ENCODE measurements at places on chromosomes 1 and 21.

GRCh38 chr1:17437580-17438317 is 1.7 kb downstream of the RCC2 start:
- peak; percentile 31 for DNase-seq

DNA sequence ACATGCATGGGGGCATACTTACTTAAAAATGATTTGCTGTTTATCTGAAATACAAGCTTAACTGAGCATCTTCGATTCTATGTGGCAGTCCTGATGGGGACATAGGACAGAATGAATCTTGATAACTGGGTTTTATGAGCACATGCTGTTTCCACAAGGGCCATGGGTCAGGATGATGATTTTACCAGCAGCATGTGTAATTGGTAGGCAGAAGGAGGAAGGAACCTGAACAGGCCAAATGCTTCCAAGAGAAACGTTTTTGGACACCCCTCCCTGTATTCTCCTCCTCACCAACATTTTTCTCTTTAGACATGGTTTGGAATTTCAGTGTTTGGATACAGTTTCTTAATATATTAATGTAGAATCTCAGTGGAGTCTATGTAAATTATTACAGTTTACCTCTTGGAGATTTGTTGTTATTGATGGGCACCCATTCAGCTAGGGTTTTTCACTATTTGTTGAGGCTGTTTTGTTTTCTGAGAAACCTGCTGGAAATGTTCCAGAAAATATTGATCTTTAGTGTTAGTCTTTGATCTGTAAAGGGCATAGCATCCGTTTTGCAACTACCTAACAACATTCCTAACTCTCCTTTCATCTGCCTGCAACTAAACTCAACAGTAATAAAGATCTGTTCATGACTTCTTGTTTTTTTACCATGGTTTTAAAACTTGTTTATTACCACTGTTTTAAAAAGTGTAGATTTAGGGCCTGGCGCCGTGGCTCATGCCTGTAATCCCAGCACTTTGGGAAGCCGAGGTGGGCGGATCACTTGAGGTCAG is 42.0 kb downstream of the TBCE start:
- DNase-seq: no peak

DNA sequence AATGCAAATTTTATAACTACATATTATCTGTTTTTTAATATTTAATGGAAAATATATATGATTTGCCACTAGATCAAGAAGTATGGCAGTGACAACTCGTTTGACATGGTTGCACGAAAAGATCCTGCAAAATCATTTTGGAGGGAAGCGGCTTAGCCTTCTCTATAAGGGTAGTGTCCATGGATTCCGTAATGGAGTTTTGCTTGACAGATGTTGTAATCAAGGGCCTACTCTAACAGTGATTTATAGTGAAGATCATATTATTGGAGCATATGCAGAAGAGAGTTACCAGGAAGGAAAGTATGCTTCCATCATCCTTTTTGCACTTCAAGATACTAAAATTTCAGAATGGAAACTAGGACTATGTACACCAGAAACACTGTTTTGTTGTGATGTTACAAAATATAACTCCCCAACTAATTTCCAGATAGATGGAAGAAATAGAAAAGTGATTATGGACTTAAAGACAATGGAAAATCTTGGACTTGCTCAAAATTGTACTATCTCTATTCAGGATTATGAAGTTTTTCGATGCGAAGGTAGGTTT is 556 bp downstream of the IFI44 start:
- no peak for DNase-seq

DNA sequence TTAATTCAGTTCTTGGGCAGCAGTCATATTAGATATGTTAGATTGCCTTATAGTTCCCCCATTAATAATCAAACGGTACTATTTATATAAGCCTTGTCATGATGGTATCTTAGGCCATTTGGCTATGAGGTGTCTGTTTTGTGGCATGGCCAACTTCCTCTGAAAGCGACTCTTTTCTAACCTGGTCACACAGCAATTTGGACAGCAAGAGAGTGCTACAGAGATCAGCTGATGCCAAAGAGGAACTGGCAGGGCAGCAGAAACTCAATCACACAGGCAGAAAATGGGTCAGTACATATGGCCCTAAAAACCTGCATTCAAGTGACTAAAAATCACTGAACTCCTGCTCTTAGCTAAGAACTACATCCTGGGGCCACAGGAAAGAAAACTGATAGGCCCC is 13.4 kb upstream of the MUTYH start:
- no peak for DNase-seq

DNA sequence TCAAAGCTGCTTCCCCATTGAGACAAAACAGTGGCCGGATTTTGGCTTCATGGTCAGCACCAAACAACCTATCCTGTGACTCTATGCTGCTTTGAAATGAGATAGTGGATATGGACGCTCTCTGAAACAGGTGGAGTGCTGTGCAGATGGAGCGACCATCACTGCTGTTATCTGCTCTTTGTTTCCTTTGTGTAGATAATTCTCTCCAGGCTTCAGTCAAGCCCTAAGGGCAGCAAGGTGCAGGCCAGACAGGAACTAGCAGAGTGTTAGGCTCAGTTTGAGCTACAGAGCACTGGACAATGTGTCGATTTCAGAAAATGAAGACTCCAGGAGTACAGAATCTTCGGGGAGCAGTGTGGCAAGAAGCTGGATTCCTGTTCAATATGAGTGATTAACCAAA is 4.8 kb upstream of the IRF6 start:
- no peak for DNase-seq

- no peak for DNase-seq
Observed at GRCh38 chr1:101257500-101258325, 20.9 kb downstream of the S1PR1 start.

- no peak for DNase-seq
Observed at GRCh38 chr1:148353461-148354283, 129.4 kb downstream of the PPIAL4G start.

DNA sequence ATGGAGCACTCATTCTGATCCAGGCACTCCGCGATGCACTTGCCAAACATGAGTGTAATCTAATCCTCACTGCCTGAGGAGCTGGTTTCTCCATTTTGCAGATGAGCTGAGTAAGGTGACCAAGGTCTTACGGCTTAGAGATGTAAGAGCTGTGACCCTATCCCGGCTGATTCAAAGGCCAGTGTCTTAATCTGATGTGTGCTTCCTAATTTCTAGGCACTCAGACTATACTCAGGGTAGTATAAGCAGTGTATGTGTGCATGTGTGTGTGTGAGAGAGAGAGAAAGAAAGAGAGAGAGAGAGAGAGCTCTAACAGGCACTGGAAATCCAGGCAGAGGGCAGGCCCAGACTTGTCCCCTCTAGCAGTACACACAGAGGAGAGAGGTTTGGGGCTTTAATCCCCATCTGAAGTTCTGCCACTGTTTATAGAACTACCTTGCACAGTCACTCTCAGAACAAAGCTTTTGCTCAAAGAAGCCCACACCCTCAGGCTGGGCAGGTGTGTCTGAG is 188.2 kb downstream of the ZBTB18 start:
- no peak for DNase-seq
